Activated CD4-positive, CD25-positive, alpha-beta regulatory T cell treated with anti-CD3 and anti-CD28 coated beads, Interleukin-2, amount 50 U/mL, for 24 hours (primary cell): ENCODE measurements at places on chromosomes 7 and 10.

DNA sequence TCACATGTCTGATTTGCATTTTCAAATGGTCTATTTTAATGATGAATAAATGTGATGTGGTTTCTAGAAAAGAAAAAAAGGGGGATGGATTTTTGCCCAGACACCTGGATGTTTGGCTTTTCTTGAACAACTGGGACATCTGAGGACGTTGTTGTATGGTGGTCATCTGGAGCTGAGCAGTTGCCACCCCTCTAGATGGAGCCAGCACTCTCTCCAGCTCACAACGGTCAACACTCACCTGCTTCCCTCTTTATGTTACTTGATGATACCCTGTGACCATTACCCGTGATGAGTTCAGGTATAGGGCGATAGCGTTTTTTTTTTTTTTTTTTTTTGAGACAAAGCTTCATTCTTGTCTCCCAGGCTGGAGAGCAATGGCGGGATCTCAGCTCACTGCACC, 30.1 kb upstream of the PAXIP1 start:
- no peak for ATAC-seq

DNA sequence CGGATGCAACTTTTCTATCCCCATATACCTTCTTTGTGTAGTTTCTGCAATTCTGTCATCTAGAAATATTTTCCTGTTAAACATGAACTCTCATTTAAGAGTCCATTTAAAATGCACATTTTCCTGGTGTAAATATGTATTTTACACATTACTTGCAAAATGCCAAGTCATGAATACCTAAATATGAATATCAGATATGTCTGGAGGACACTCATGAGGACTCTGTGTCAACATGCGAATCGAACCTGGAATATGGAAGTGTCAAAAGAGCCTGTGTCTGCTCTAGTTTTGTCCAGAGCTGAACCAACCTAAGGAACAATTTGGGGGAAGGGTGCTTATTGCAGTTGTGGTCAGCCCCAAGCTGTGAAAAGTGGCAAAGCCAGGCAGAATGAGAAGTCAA, 163.7 kb upstream of the CELF2 start:
- ATAC-seq = no peak

DNA sequence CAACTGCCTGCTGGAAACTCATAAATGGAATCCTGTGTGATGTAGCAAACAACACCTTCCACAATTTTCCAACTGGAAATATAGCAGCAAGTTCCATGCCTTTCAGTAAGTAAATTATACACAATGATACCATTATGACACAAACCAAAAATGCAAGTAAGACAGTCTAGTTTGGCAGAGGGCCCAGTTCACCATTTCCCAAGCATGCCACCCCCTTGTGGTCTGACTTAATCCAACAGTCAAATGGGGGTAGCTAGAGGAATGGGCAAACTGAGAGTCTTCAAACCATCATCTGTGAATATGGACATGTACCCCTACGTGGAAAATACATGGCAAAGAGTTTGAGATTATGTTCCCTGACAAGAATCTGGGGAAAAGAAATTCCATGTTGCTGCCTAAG, 137.6 kb upstream of the VWC2 start:
- no peak for ATAC-seq

DNA sequence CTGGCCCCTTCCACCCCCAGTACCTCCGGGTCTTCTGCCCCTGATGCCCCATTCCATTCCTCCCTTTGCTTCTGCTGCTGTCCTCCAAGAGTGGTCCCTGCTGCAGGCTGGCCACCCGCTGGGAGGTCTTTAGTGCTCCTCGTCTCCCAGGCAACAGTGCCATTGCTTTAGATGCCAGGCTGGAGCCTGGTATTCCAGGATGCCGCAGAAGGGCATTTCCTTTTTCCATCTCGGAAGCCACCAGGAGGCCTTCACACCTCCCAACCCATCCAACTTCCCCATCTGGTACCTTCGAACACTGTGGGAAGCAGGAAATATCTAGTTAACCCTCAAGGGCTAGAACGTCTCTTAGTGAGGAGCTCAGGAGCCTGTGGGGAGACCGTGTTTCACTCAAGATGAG, 92.9 kb upstream of the DUSP5 start:
- no peak for ATAC-seq

- ATAC-seq = no peak
Measured at GRCh38 chr10:79038841-79039201, 29.9 kb upstream of the ZMIZ1 start.

GRCh38 chr10:9781666-9782065, 1236.0 kb upstream of the CELF2 start:
- ATAC-seq = no peak

DNA sequence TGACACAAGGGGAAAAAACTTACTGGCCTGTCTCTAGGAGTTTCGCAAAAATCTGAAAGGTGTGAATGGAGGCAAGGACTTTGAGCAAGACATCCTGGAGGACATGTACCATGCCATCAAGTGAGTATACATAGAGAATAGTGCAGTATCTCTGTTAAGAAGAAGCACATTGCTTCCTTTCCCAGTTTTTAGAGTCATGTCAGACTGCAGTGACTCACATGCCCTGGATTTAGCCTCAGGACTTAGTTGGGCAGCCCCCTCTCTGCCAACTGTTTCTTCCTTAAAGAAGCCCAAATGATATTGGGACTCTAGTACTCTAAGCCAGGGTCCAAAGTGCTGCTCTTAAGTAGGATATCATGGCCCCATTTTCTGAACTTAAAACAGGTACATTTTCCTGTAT, 28.1 kb upstream of the NFKB2 start:
- ATAC-seq = no peak

- ATAC-seq = no peak
Measured at GRCh38 chr7:4030346-4030950, 651.6 kb upstream of the FOXK1 start.

- ATAC-seq = peak; percentile 57
Measured at GRCh38 chr10:89364531-89364930, 13.3 kb upstream of the IFIT1B start.

DNA sequence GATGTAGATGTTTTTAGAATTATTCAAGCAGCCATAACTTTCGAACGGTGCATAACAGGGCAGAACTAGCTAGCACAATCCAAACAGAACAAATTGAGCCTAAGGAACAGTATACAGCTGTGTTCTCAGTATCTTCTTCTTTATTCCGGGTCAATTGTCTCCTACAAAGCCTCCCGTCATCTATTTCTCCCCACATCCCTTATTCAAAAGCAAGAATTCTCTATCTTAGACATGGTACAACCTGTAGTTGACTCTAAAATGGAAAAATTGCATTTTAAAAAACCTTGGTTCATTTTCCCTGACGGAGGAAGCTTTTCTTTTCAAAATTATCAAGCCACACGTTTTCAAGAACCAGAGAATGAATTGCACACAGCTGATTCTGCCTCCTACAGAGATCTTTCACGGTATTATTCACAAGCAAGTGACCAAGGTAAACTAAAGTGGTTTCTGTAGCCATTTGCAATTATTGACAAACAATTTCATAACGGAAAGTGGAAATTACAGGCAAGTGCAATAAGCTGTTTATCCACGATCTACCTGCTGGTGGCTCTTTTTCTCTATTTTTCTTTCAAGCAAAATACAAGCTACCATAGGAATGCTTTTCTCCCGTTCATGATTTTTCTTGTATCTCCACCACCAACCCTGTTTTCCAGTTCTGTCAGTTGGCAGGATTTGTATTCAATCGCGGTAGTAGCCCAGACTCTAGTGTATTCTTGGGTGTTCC, 2.3 kb downstream of the GRM8 start:
- ATAC-seq = no peak

GRCh38 chr10:107418085-107418806, 253.7 kb upstream of the SORCS1 start:
- no peak for ATAC-seq

- no peak for ATAC-seq
Measured at GRCh38 chr10:87608756-87609155, 50.9 kb upstream of the PAPSS2 start.

DNA sequence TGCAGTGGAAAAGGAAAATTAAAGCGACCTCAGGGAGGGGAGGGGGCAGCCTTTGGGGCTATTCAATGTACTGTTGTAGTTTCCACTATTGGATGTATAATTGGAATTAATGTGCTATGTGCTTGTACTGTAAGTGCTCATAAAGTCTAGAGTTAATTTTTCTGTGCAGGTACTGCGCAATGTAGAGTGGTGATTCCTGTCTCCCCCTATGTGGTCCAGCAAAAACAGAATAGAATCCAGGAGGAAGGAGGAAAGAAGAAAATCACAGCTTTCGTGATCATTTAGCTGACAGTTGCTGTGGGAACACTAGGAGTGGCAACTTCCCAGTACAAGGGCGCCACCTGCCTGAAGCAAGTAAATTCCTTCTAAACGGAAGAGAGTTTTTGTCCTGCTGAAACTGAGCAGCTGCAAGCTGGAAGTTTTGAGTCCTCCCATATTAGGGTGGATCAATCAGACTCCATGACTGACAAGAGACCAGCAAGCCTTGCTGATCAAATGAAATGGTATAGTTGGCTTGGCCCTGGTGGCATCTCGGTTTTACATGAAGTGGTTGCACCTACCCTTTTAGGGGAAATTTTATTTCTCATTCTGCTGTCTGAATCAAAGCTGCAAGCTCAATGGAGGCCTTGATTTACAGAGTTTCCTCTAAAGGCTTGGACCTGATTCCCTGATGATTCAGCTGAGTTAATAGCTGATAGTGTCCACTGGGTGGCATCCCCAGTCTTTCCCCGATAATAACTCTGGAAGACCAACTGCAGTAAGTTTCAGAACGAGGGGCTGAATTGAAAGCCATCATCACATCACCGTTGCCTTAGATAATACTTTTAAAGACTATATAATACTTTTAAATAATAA, 299.8 kb downstream of the HGF start:
- no peak for ATAC-seq

GRCh38 chr10:103837370-103838069, 17.9 kb downstream of the SH3PXD2A start:
- no peak for ATAC-seq

- no peak for ATAC-seq
Measured at GRCh38 chr7:46494441-46494840, 573.4 kb upstream of the IGFBP3 start.

- no peak for ATAC-seq
Measured at GRCh38 chr10:14345262-14345661, 14.5 kb upstream of the FRMD4A start.

DNA sequence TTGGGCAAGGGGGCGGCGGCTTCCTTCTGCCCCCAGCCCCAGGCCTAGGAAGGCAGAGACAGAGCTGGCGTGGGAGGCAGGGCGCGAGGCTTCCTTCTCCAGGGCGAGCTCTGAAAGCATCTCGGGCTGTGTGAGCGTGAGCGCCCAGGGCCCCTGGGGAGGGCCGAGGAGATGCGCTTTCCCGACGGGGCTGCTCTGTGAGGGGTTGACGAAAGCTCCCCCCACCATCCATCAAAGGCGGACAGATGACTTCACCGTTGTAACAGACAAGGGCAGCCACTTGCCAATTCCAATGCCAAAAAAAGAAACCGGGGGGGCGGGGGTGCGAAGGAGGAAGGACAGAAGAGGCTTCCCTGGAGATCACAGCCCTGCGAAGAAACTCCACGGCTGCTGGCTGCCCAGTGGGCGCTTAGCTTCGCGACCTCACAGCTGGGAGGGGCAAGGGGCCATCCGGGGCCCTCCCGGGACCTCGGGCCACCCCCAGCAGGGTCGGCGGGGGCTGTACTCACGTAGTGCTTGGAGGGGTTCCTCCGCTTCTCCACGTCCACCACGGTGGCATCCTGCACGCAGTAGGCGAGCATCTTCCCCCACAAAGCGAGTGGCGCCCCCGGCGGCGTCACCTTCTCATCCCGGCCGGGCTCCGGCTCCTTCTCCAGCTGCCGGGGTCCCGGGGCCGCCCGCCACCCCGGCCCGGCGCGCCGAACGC, 537 bp downstream of the SH3PXD2A start:
- peak; percentile 48 for ATAC-seq

- ATAC-seq = no peak
Measured at GRCh38 chr7:41685684-41686083, 17.2 kb downstream of the INHBA start.

DNA sequence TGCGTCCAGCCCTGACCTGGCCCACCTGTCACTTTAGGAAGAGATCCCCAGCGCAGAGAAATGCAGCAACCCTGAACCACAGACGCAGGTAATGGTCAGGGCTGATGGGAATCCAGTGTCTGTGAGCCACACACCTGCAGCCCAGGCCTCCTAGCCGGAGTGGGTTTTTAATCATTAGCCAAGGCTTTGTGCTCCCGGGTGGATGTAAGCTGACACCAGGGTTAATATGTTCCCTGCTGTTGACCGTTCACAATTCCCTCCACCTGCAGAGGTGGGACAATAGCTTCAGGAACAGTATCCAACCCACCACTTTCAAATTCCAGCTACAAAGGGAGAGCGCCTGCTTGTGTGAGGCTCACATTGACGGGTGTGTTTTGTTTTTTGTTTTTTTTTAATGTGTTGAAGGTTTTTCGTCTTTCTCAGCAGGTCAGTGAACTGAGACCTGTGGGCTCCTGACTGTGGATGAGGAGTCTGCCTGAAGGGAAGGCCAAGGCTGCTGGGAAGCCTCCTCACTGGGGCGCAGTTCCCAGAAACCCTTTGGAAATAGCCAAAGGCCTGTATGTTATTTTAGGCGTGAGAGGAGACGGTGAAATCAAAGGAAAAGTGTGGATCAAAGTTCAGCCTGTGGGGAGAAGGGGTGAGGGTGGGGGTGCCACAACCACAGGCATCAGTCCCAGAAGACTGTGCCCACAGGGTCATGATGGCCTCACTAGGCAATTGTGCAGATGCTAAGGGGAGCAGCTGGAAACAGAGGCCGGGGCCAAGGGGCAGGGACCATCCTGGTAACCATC, 111.1 kb downstream of the TNS3 start:
- no peak for ATAC-seq

DNA sequence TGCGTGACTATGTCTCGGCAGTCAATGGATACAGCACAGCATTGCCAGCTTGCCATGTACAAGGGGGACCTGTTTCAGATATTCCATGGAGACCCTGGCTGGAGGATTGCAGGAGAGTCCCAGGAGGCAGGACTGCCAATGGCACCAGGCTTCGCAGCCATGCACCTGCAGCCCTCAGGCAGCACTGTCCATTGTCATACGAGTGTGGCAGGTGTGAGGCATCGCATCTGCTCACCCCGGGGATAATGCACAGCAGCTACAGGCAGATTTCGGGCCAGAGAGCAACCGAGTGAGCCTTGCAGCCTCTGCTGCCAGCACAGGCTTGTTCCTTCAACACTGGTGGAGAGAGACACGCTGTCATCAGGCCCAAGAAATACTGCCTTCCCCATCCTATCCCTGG, 415.1 kb downstream of the PAXIP1 start:
- no peak for ATAC-seq

DNA sequence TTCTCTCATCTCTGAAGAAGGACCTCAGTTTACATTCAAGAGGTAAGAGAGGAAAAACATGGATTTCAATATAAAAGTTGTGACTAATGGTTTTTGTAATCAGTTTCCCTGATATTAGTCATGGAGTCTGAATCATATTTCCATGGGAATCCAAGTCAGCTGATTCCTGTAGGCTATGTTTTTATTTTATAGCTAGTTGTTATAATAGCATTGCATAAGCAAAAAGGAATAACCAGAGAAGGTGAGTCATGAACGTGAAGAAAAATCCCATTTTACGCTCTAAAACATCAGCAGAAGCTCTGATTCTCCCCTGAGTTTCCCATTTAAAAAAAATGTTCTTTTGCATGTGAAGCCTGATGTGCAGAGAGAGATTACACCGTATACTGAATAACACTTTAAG, 299.3 kb downstream of the SFMBT2 start:
- no peak for ATAC-seq
